ENCODE measurements at places on chromosomes 13 and 19. TPM values are rescaled to one million over a fixed set of nuclear protein-coding genes. Genes with fewer than 3 reads are reported as not detected.

Gene CBARP
- polyA plus RNA-seq = 0.19 TPM

Gene POU2F2
- 0.68 TPM for polyA plus RNA-seq

Gene KASH5
- 0.20 TPM for polyA plus RNA-seq

Gene ADM5
- polyA plus RNA-seq = 1.00 TPM

Gene UBE2L5
- polyA plus RNA-seq = not detected

Gene ZNF134
- polyA plus RNA-seq = 4.2 TPM

Gene ZNF540
- polyA plus RNA-seq = 1.9 TPM

Gene ZNF442
- 1.1 TPM for polyA plus RNA-seq

Gene KLK12
- polyA plus RNA-seq = 26.5 TPM
